ENCODE measurements at places on chromosomes 6 and 20.

- DNase-seq = no peak
Measured at GRCh38 chr6:117617210-117618035, 15.1 kb upstream of the GOPC start.

- DNase-seq = no peak
Measured at GRCh38 chr6:6682225-6682624, 93.7 kb downstream of the LY86 start.

DNA sequence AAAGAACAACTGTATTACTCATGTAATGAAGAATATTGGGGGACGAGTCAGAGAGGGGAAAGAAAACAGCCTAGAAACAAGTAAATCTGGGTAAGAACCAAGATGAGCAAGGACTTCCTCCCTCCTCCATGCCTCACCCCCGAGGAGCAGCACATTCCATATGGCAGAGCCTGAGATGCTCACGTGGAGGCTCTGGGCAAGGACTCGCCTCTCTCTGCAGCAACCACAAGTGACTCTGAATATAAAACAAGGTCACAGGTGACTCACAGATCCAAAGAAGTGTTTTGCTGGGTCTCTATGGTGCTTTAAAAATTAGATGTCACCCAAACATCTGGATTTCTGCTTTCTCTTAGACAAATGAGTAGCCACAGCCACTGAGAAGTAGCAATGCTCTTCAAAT, 453.0 kb upstream of the SULF2 start:
- no peak for DNase-seq

- peak; percentile 5 for DNase-seq
Measured at GRCh38 chr6:19599796-19600464, 237.2 kb upstream of the ID4 start.

GRCh38 chr20:11267131-11267761, 593.4 kb upstream of the JAG1 start:
- DNase-seq = peak; percentile 90

DNA sequence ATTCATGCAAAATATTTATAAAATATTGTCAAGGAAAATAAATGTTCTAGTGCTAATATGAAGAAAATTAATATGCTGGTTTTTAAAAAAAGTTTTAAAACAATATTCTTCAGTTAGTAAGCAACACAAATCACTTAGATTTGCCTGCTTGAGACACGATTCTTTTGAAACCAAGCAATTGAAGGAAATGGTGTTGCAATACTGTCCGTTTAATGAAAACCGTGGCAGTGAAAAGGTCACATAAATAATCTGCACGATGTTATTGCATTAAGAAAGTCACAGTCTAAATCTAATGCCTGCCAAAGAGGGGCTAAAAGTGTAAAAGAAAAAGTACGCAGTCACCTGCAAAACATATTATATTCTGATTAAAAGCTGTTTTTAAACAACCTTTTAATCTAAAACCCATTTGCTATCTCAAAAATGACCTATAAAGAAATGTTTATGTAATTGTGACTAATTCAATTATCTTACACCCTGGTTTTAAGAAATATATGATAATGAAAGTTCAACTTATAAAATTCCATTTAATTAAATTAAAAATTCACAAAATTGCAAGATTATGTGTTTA, 143.0 kb downstream of the GMDS start:
- no peak for DNase-seq

DNA sequence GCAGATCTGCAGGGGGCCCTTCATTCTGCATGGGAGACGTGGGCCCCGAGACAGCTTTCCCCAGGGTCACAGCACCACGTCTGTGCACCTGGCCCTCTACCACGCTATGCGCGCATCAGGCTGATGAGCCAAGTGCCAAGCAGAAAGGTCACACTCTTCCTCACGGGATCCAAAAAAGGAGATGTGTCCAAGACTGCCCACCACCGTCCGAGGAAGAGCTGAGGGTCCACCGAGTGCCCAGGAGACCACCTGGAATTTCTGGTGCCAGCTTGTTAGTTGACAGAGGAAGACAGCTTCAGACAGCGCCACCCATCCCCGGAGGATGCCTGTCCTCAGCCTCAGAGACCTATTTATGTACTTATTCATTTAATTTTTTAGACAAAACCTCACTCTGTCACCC, 77.6 kb upstream of the QKI start:
- no peak for DNase-seq

DNA sequence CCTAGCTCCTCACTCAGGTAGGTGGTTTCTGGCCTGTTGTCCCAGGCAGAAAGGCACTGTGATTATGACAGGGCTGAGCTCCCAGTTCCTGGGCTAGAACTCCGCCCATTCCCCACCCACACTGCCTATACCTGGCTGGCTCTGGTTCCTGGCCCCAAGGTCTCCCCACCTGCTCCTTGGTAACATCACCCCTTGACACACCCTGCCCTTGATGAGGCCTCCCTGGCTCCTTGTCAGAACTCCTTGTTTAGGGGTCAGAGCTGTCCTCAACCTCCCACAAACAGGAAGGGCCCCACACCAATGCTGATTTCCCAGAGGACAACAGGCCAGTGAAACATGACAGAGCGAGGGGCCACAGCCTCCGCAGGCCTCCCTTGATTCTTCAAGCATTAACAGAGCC, 15.5 kb upstream of the MYMX start:
- DNase-seq = no peak

GRCh38 chr6:5764401-5764955, 242.2 kb downstream of the NRN1 start:
- no peak for DNase-seq

GRCh38 chr6:113281014-113281413, 576.1 kb upstream of the MARCKS start:
- DNase-seq = no peak

GRCh38 chr6:124671324-124671723, 290.9 kb upstream of the RNF217 start:
- no peak for DNase-seq

- no peak for DNase-seq
Measured at GRCh38 chr6:168139121-168139520, 60.1 kb upstream of the FRMD1 start.

- no peak for DNase-seq
Measured at GRCh38 chr6:146087386-146087785, 58.5 kb downstream of the GRM1 start.

- DNase-seq = no peak
Measured at GRCh38 chr20:39910536-39910935, 778.5 kb downstream of the MAFB start.

DNA sequence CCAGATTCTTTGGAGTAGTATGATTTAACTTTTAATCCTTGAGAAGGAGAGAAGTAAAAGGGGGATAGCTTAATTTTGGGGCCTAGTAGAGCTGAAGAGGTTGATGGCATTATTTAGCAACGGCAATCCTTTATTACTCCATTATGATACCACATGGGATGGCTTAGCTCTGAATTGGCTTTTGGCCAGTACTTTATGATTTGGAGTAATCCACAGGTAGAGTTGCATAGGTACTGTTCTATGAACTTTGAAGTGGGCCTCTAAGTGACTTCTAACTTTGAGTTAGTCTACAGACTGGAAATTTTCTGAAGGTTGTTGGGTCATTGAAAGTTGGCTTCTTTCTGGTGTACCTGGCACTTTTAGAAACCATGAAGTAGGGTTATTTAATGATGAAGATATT, 11.6 kb downstream of the YWHAB start:
- no peak for DNase-seq

GRCh38 chr6:58073263-58073662, 755.8 kb downstream of the PRIM2 start:
- no peak for DNase-seq

- no peak for DNase-seq
Measured at GRCh38 chr6:113432521-113433334, 424.4 kb upstream of the MARCKS start.

- DNase-seq = no peak
Measured at GRCh38 chr6:141301779-141302178, 830.9 kb upstream of the GJE1 start.
